Cardiac fibroblast (primary cell): ENCODE measurements at places on chromosomes 3 and 15.

GRCh38 chr15:52021128-52021671, 2.2 kb downstream of the MAPK6 start:
- DNase-seq = peak; percentile 95

- DNase-seq = no peak
Observed at GRCh38 chr3:95048564-95048963, 985.7 kb downstream of the NSUN3 start.

GRCh38 chr3:189554868-189555557, 76.2 kb upstream of the TP63 start:
- DNase-seq = no peak

DNA sequence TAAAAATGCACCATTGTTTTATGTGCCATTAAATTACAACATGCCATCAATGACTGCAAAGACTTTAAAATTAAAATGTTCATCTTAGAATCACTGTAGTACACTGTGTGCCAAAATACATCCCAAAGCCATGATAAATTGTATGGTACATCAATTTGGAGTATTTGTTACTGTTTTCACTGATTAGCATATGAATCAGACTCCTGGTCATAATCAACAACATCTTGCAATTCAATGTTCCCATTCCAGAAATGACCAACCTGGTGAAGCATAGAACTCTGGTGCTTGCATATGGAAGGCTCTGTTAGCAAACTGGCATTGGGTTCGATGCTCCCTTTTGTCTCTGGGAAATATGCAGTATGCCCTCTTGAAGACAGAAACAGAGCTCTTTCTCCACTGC, 22.5 kb downstream of the LYSMD2 start:
- DNase-seq = no peak

DNA sequence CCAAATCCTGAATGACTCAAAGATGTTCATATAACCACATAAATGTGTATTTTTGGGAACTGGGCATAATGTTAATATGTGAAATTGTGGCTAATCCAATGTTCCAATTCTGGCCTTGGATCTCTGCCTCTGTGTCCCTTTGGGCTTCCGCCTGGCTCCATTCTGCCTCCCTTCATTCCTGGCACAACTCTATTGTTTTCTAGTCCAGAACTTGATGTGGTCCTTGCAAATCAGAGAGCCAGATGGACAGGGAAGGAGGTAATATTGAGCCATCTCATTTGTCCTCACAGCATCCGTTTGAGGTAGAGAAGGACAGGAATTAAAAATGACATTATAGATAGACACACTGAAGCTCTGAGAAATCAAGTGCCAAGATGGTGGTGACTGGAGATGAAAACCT, 355.7 kb upstream of the TBL1XR1 start:
- no peak for DNase-seq

- no peak for DNase-seq
Observed at GRCh38 chr3:197606468-197606867, 50.7 kb upstream of the BDH1 start.

- DNase-seq = peak; percentile 56
Observed at GRCh38 chr15:58472821-58473581, 41.2 kb downstream of the LIPC start.

DNA sequence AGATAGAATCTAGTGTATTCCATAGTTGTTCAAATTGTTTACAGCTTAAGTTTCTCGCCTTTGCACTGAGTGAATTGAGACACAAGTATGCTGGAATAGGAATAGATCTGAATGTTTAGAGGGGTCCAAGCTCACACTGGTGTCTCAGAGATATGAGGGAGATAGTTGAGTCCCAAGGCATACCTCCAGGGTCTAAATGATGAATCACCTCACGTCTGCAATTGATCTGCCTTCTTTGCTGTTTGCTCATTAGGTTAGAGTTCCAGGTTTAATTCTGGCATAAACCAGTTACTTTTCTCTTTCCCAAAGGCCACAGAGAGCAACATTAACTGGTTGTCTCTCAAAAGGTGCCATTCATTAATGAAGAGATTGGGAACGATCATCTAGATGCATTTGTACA, 106.3 kb upstream of the MME start:
- DNase-seq = no peak

- DNase-seq = no peak
Observed at GRCh38 chr3:15307580-15307979, 24.8 kb downstream of the SH3BP5 start.

- DNase-seq = peak; percentile 80
Observed at GRCh38 chr3:159733194-159733860, 255.3 kb upstream of the IL12A start.

GRCh38 chr3:67418426-67419217, 235.8 kb downstream of the SUCLG2 start:
- DNase-seq = peak; percentile 68

DNA sequence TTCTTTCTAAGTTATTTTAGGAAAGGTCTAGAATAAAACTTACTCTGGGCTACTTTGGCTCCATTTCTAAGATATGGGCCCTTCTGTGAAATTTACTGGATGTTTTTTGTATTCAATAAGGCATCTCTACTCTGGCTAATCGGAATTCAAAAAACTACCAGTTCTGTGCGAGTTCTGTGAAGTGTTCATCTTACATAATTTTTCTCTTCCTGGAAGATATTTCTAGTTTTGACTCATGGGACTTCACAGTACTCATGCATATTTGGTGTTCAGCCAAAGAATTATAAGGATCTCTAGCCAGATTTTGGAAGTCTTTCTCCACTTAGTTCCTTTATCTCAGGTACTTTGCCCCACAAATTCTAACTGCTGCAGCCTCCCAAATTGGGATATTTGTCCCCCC, 46.4 kb upstream of the MBNL1 start:
- peak; percentile 82 for DNase-seq

- DNase-seq = peak; percentile 71
Observed at GRCh38 chr3:66297900-66298299, 77.1 kb downstream of the SLC25A26 start.

DNA sequence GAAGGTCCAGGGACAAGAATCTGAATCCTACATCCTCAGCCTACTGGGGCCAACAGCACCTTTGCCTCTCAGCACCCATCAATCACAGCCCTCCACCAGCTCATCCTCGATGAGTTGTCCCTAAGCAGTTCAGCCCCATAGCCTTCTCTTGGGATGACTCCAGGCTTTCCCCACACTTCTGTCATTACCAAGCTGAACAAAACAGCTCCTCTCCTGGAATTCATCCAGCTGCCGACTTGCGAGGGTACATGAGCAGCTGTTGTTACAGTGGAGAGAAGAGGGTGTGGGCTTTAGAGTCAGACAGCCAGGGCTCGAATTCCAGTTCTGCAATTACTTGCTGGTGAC, 69.0 kb upstream of the THBS1 start:
- DNase-seq = peak; percentile 81

GRCh38 chr3:62110443-62111225, 262.7 kb downstream of the FEZF2 start:
- DNase-seq = peak; percentile 57

DNA sequence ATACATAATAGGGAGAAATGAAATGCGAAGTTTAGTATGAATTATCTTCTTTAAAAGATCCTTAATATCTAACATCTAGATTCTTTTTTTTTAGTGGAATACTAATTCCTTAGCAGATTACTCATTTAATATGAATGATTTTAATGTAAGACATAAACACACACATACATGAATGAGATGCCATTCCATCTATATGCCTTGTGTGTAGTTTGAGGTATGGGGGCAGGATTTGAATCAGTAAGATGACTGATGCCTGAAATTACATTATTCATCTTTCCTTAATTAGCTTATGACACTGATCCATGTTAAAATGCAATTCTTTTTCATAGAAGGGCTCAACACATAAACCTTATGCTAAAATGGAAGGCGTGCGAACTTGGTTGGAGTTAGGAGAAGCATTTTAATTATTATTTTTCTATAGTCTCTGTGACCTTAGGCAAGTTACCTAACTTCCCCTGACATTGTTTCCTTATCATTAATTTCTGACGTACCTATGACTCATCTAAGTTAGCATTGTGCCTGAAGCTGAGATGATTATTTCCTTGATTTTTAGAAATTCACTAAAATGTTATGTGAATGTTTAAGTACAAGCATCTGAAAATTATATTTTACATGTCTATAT, 10.8 kb upstream of the BNIP2 start:
- DNase-seq = peak; percentile 57

DNA sequence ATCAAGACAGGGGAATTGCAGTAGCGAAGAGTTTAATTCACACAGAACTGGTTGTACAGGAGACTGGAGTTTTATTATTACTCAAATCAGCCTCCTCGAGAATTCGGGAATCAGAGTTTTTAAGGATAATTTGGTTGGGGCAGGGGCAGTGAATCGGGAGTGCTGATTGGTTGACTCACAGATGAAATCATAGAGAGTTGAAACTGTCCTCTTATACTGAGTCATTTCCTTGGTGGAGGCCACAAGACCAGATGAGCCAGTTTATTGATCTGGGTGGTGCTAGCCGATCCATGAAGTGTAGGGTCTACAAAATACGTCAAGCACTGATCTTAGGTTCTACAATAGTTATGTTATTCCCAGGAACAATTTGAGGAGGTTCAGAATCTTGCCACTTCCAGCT, 5.3 kb upstream of the ZNF770 start:
- DNase-seq = no peak

DNA sequence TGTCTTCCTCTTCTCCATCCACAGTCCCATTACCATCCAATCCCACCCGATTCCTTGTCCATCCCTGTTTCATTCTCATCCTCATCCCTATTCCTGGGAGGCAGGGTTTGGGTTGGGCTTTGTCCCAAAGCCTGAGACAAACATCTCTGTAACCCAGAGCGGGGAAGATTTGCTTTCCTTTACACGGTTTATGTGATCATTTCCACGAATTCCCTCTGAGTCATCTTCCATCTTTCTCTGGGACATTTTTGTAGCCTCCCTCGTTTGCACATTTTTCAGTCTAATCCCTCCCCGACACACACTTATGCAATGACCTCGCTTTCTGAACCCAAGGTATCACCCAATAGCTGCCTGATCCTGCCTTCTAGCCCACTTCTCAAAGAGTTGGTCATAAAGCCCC, 22.8 kb downstream of the DUOX2 start:
- DNase-seq = peak; percentile 39

DNA sequence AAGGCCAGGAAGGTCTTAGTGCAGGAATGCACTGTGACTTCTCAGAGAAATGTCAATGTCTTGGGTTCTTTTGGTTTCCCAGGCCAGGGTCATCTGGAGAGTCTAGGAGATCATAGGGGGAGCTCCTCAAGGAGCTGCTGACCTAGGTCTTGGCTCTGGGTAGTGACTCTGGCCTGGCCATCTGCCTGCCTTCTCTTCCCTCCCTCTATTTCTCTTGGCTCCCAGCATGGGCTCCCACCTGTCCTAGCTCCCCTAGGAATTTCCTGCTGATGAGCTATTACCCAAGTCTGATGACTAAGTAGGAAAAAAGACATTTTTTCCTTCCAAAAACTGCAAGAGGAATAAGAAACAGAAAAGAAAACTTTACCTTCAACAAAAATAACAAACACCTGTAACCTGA, 57.4 kb downstream of the BSN start:
- DNase-seq = no peak

DNA sequence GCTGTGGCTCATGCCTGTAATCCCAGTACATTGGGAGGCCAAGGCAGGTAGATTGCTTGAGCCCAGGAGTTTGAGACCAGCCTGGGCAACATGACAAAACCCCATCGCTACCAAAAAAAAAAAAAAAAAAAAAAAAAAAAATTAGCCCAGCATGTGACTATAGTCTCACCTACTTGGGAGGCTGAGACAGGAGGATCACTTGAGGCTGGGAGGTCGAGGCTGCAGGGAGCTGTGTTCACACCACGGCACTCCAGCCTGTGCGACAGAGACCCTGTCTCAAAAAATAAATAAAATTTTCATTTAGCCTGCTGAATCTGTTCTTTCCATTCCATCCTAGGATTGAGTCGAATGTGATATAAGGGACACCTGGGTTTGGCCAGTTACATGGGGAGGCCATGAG, 14.6 kb upstream of the PRICKLE2 start:
- no peak for DNase-seq

GRCh38 chr15:40991355-40991754, 38.1 kb downstream of the CHAC1 start:
- no peak for DNase-seq

GRCh38 chr3:97765336-97765735, 778 bp downstream of the ARL6 start:
- no peak for DNase-seq

DNA sequence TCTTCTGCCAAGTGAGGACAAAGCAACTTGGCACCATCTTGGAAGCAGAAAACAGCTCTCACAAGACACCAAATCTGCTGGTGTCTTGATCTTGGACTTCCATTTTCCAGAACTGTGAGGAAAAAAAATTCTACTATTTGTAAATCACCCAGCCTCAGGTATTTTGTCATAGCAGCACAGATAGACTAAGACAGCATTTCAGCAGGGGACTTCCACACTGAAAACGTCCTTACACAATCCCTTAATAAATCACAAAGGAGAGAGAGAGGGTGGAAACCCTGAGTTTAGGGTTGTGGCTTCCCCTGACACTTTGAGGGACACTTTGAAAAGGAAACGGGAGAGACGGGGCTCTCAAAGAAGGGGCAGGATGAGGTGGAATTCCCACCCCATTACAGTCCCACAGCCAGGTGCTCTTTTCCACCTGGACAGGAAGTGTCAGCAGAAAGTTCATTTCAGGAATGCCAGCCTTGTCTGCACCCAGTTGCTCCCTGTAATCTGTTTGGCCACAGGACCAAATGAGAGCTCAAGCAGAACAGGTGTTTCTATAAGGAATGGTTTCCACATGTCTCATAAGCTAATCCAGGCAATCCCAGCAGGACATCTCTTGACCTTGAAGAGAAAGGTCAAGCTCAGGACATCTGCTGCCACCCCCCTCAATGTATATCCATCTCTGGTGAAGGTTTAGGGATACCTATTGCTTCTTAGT, 51.3 kb downstream of the MYLK start:
- DNase-seq = no peak

GRCh38 chr3:51942603-51943450, 664 bp downstream of the PARP3 start:
- peak; percentile 72 for DNase-seq

- peak; percentile 5 for DNase-seq
Observed at GRCh38 chr3:102233881-102234280, 200.9 kb upstream of the ZPLD1 start.

DNA sequence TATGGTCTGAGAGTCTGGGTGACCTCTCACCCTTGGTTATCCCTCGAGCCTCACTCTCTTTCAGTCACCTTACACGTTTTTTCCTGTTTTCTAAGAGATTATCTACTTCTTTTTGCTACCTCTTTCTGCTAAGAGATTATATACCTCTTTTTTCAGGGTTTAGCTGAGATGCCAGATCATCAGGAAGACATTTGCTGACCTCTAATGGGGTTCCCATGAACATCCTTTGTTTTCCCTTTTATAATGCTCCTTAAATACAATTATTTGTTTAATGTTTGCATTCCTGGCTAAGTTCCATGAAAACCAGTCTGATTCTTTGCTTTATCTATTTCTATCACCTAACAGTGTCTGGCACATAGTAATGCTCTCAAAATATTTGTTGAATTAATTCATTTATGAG, 39.6 kb downstream of the LEKR1 start:
- DNase-seq = peak; percentile 43

GRCh38 chr15:85693277-85693676, 101.4 kb downstream of the KLHL25 start:
- DNase-seq = no peak

DNA sequence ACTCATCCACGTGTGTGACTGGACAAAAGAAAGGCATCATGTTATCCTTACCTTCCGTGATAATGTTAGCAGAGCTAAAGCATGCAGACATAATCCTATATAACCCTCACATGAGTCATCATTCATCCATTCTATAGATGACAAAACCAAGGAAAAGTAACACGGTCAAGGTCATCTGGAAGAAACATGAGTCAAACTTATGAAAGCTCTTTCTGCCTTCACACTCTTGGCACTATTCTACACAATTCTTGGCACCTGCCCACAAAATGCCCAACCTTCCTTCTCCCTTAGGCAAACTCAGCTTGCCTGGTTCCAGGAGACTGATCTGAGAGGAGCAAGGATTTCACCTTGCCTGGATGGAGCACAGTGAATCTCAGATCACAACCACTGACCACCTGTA, 66.9 kb downstream of the PRICKLE2 start:
- peak; percentile 49 for DNase-seq
